ENCODE measurements at places on chromosomes 3 and 15. TPM values are rescaled to one million over a fixed set of nuclear protein-coding genes. Genes with fewer than 3 reads are reported as not detected.

The SELENOS gene
- 41.7 TPM for total RNA-seq

The C2CD4A gene
- 0.19 TPM for total RNA-seq

The PLA2G4D gene
- not detected for total RNA-seq

The VILL gene
- 23.2 TPM for total RNA-seq

The RARRES1 gene
- not detected for total RNA-seq

The TUSC7 gene
- not detected for total RNA-seq

The TMEM212 gene
- total RNA-seq: not detected

The C3orf49 gene
- total RNA-seq: not detected

The C3orf52 gene
- total RNA-seq: 1.6 TPM

The MOBP gene
- total RNA-seq: not detected

The BFSP2 gene
- total RNA-seq: not detected

The LRTM1 gene
- total RNA-seq: not detected

The ANKUB1 gene
- total RNA-seq: not detected

The PPP4R2 gene
- 80.3 TPM for total RNA-seq

The SLC22A14 gene
- total RNA-seq: 0.11 TPM

The AMT gene
- 10.5 TPM for total RNA-seq

The BHLHE40 gene
- total RNA-seq: 167 TPM

The SMAD6 gene
- 0.59 TPM for total RNA-seq

The CHRNA3 gene
- not detected for total RNA-seq

The UMPS gene
- total RNA-seq: 19.5 TPM

The CNTN4 gene
- total RNA-seq: not detected

The GATA2 gene
- 0.17 TPM for total RNA-seq

The MYO1E gene
- total RNA-seq: 0.59 TPM

The GRIP2 gene
- total RNA-seq: not detected

The CPN2 gene
- not detected for total RNA-seq

The GOLGA8K gene
- total RNA-seq: 0.69 TPM

The SLC12A8 gene
- 0.38 TPM for total RNA-seq

The TEX55 gene
- total RNA-seq: not detected

The CCR2 gene
- total RNA-seq: 0.99 TPM

The PIERCE2 gene
- not detected for total RNA-seq

The DNASE1L3 gene
- 0.53 TPM for total RNA-seq

The CHRNA5 gene
- 0.25 TPM for total RNA-seq

The MLF1 gene
- total RNA-seq: 13.7 TPM

The STARD9 gene
- 2.8 TPM for total RNA-seq

The COL8A1 gene
- total RNA-seq: not detected

The RTP3 gene
- not detected for total RNA-seq

The BTLA gene
- total RNA-seq: 8.5 TPM

The DNAJA4 gene
- 48.5 TPM for total RNA-seq

The ISL2 gene
- total RNA-seq: not detected

The TLR9 gene
- 0.17 TPM for total RNA-seq

The GOLGA8R gene
- total RNA-seq: 1.5 TPM

The ANKRD63 gene
- not detected for total RNA-seq

The LRRC49 gene
- 0.39 TPM for total RNA-seq

The LHFPL4 gene
- not detected for total RNA-seq
